Suppressor macrophage treated with lipopolysaccharide for 1 hour (primary cell): ENCODE measurements at places on chromosomes 5 and 9.
A peak's percentile ranks its signal among the peaks of the same experiment; 100 is the strongest.

DNA sequence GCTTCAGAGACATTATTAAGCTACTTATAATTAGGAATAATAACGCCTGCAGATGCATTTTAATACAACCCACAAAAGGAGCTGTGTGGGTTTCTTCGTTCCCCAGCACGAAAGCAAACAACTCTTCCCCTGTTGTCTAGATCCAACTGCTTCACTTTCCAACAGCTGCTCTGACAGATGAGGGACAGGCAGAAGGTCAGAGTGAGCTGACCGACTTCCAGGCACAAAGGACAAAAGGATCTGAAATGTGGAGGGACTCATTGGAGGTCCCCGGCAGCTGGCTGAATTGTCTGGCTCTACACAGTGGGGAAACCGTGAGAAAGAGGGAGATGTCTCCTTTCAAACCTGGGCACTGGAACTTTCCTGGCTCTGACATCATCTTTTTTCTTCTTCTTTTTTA lies 79.1 kb upstream of the ALDH1B1 start:
- DNase-seq, result no peak

DNA sequence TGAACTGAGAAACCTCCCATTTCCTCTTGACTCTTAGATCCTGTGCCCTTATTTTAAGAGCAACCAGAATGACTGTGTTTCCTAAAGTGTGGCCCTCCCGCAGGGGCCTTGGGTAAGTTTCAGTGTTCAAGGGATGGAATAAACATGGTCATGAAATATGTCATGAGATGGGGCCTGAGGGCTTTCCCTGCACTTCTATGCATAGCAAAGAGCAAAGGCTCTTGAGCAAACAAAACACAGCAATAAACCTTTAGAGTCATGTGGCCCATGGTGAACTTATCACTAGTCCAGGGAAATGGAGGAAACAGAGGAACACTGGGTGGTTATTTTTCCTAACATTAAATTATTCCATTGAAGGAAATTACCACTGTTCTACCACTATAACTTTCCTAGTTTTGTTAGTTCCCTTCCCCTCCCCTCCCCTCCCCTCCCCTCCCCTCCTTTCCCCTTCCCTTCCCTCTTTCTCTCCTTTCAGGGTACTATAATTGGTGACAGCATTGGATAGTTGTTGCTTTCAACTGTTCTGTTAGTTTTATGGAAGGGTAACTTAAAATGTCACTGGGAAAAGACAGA lies 72.4 kb downstream of the CTSL start:
- peak; percentile 57 for DNase-seq

GRCh38 chr9:98742325-98743280 lies 33.9 kb upstream of the GABBR2 start:
- DNase-seq, result no peak

DNA sequence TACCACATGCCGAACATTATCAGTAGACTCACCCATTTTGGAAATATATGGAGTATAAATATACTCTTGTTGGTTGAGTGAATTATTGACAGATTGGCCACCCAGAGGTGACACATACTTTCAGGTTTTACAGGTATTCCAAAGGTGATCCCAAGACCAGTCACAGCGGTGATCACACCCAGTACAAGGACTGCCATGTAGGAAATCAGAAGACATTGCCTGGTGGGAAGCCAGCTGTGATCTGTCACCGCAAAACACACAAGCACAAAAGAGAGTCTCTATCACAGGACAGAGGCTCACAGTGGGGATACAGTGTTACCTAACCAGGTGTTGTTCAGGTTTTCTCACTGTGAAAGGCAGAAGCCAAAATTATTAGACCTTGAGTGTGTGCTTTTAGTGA lies 15.8 kb downstream of the BTF3 start:
- DNase-seq, result no peak

GRCh38 chr9:7983490-7983889 lies 183.9 kb upstream of the DMAC1 start:
- DNase-seq, result no peak

- DNase-seq, result peak; percentile 78
Observed at GRCh38 chr5:139863855-139864558, 68.4 kb downstream of the PSD2 start.

- DNase-seq, result peak; percentile 76
Observed at GRCh38 chr5:112921026-112921832, 798 bp downstream of the REEP5 start.

DNA sequence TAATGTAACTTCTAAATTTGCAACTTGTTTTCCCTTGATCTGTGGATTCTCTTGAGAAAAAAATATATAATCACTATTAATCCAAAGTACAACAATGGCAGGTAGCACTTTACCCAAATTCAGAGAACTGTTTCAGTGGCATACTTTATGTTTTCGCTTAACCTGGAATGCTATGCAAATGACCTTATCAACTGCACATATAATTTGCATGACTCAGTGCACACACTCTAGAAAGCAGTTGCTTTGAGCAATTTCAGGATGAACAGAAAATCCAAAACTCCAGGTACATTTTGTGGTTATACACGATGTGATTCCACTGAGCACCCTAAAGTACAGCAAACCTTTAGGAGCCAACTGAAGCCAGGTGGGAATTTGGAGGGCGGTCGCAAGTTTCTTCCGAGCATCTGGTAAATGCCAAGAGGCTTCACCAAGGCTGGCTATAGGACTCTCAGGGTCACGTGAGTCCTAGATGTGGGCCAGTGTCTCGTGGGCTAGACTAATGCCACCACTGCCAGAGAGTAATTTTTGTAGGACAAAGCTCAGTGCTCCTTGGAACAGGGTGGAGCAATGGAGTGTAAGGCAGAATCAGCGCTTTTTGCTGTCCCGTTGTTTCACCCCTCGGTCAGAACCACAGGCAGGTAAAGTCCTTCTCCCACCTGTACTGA lies 37.3 kb downstream of the DMGDH start:
- DNase-seq, result no peak

GRCh38 chr5:138953387-138954256 lies 78.5 kb upstream of the LRRTM2 start:
- DNase-seq, result peak; percentile 70

GRCh38 chr9:121447321-121447834 lies 52.3 kb downstream of the GGTA1 start:
- DNase-seq, result peak; percentile 10
